AG10803 (cell line): ENCODE measurements at places on chromosomes 3 and 15.

DNA sequence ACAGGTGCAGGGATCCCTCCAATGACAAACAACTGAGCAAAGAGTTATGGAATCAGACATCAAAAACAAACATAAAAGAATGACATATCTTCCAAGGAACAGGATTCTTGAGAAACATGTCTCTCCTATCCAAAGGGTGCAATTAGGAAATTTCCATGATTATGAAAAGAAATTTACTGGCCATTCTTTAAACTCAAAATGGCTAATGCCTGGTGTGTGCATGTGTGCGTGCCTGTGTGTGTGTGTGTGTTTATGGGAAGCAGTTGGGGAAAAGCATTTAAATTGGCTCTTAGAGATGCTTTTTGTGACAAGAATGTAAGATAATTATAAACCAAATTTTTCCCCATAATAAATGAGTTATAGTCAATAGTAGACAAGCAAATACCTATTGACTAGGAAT is 320.5 kb upstream of the THBS1 start:
- DNase-seq = peak; percentile 60

DNA sequence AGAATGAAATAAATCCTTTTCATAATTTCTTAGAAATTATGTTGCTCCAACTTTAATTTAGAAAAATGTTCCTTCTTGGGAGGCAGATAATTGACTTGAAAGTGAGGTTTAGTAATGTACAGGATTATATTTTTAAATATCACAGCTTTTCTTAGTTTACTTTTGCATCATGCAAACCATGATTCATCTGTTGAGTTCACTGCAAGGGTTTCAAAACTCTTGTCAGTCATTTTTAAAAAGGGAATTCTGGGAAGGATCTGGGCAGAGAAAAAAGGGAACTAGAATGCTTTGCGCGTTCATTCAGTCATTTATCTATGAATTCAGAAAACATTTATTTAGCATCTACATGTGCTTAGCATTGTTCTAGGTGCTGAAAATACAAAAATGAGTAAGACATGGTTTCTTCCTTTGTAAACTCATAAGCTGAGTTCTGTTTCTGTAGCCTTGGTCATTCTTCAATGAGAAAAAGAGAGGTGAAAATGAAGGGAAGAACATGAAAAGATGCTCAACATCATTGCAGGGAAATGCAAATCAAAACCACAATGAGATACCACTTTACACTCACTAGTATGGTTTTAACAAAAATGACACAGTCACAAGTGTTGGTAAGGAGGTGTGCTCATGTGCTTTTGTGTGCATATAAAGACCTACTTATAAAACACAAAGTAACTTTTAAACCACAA is 209.1 kb downstream of the NR1D2 start:
- DNase-seq = no peak

- peak; percentile 55 for DNase-seq
These were observed 627 bp downstream of the DUSP7 start for GRCh38 chr3:52055537-52056351.

DNA sequence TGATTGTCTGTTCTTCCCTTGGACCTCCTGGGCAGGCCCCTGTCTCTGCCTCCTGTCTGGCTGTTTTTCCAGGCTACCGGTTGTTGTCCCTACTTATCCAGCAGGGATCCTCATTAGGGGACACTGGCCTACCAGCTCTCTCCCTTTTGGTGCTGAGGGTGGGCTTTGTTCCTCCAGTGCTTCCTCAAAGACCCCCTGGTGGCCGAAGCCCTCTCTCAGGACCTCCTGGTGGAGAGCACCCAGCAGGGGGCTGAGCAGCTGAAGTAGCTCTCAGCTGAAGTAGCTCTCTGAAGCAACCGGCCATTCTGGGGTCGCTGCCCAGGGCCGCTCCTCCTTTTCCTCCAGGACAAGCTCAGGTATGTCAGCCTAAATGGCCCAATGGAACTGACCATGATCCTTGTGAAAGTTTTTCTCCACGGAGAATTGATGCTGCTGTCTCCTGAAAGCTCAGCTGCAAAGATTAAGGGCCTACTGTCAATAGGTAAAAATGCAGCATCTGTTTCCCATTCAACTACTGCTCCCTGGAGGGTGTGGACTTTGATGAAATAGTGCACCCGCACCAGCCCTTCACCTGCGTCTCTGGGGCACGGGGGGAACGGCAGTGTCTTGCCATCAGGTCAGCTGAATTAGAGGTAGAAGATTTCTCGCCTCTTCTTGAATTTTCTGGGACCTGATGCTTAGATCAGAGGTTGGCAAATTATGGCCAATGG is 27.6 kb downstream of the ARNT2 start:
- DNase-seq = no peak

DNA sequence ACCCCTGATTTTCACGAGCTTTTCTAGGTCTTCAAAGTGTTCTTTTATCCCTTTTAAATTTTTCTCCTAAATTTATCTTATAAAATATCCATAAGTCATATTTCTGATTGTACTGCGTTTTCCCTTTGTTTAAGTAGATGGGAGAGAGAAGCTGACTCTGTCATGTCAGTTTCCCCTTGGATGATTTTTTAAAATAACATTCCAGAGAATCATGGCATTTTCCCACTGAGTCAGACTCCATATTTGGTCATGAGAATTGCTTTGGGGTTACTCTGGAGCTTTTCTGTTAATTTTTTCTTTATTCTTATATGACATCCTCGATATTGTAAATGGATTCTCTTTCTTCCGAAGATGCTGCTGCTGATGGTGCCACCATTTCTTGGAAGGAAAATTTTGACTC is 28.6 kb upstream of the UMPS start:
- DNase-seq = peak; percentile 36

DNA sequence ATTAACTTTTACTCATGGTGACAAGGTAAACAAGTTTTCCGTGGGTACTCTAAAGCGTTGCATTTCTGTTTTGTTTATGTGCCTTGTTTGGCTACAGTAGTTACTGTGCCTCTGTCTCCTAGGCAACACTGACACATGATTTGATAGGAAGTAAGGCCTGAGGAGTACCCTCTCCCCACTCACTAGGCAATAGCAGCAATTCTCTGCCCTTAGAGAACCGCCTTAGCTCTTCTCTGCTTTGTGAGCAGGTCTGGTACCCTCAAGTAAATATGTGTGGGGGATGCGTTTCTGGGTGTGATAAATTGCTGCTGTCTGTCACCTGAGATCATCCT is at the start of gene IL5RA:
TSS of gene IL5RA (minus strand) at position 76 of the 332 bp plus-strand sequence. CDS start 5,390 bp downstream, outside the sequence.
- DNase-seq = no peak

DNA sequence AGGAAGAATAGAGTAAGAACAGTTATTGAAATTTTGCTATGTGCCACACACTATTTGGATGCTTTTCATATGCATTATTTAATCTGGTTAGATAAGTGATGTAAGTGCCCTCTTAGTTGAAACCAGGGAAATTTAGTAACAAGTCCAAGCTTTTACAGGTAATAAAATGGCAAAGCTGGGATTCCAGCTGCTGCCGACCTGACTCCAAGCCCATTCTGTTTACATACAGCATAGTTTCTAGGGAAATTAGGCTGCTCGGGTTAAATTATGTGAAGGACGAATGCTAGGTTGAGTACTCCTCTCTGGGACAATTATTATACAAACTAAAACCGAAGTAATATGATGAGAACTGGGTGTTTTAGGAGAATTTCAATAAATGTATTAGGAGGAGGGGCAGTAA is 38.7 kb upstream of the FAH start:
- no peak for DNase-seq

DNA sequence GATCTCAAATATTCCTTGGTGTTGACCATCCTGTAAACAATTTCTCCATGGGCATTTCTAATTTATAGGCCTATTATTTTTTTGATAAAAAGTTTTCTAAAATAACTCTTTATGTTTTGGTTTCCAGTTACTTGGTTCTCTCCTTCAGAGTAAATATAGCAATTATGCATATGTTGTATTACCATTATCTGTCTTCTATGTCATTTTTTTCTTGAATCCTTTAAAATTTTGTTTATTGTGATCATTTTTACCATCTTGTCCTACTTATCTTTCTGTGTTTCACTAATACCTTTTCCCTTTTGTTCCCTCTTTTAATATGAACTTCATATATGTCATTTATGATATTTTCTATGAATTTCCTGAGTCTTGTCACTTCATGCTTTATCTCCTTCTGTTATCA is 341.1 kb downstream of the PDCD6IP start:
- no peak for DNase-seq

- DNase-seq = no peak
These were observed 21.3 kb downstream of the GSK3B start for GRCh38 chr3:120072867-120073525.

- DNase-seq = no peak
These were observed 4.4 kb upstream of the PCCB start for GRCh38 chr3:136245691-136246090.

- no peak for DNase-seq
These were observed 150.2 kb downstream of the GSK3B start for GRCh38 chr3:119944091-119944490.

GRCh38 chr3:58529516-58530353 is 7.3 kb downstream of the ACOX2 start:
- DNase-seq = peak; percentile 15

DNA sequence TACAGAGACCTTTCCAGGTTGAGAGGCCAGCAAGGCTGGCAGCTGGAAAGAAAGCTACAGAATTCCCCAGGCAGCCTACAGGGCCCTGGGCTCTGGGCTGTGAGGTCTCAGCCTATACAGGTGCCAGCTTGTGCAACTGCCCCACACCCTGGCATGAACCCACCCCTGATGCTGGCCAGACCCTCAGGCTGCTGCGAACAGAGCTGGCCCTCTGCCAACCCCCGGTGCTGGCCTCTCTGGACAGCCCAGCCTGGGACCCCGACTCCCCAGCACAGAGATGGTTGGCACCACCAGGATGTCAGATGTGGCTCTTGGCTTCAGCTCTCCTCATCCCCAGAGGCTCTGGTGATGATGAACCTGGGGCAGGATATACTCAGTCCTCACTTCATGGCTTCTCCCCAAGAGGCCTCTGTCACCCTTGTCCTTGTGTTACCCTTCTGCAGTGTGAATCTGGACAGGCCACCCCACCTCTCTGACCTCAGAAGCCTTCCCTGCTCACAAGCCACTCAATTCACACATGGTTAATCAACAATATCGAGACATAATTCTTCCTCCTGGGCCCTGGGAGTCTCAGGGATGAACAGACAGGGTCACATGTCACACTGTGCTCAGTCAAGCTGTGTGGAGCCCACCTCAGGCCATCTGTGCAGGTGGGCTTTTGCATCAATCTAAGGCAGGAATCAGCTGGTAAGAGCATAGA is 11.0 kb upstream of the BFSP2 start:
- DNase-seq = no peak

DNA sequence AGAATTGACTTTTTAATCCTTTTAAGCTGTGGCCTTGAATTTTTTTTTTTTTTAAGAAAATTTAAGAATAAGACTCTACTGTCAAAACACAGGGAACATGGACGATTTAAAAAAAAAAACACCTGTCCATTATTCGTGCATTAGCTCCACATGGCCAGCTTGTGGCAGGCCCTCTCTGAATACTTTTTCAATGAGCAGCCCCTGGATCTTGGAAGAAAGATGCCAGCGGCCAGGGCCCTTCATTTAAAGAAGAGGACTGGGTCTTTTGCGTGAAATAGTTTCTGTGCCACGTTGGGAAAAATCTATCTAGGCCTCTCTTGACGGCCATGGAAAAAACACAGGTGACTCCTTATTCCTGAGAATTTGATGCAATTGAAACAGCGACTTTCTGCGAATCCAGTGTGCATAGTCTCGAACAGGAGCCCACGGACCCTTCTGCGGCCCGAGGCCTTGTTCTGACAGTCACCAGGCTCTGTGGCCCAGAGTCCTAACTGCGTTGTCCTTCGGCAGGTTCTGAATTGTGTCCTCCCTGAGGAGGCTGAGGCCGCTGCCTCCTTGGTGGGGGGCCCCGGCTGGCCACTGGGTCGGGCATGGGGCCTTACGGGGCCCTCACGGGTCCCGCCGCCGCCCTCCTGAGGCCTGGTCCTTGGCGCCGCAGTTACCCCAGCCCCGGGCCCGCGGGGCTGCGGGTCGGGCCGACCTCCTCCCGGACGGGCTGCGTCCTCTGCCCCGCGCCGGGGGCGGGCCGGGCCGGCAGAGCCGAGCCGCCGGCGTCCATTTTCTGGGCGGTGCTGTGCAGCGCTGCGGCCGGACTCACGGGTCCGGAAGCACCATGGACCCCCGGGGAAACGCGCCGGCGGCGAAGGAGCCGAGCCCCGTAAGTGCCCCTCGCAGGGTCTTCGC is 33.5 kb downstream of the ZBTB38 start:
- DNase-seq = peak; percentile 51

GRCh38 chr15:53559364-53560277 is 199.8 kb downstream of the WDR72 start:
- DNase-seq = no peak

- no peak for DNase-seq
These were observed 15.0 kb upstream of the DAG1 start for GRCh38 chr3:49454898-49455681.

DNA sequence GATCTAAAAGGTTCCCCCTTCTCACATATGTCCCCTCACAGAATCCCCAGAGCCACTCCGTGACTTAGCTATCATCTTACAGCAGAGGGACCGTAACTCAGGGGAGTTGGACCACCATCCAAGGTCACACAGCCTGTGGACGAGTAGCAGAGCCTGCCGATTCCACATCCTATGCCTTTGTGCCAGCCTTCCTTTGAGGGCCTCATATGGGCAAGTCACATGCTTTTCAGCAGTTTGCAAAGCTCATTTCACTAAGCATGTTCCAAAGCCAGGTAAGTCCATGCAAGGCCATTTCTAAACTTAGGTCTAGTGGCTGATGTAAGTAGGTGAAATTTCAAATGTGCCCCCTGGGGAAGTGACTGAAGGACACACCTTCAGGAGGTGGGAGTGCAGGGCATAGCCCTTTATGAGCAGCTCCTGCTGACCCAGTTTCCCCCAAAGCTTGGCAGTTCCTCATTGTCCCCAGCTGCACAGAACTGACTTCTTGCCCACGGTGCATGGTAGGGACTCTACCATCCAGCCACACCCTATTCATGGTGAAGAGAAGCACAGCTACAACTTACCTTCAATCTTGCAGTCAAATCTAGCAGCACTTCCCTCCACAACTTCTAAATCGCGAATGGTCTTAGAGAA is 33.3 kb upstream of the HACD2 start:
- DNase-seq = no peak

GRCh38 chr3:143736205-143736997 is 111.9 kb downstream of the SLC9A9 start:
- DNase-seq = peak; percentile 7
